Astrocyte of the hippocampus (primary cell): ENCODE measurements at places on chromosomes 5 and 9.

GRCh38 chr9:126146254-126147145 is 180.1 kb upstream of the MVB12B start:
- peak; percentile 19 for DNase-seq

GRCh38 chr9:77944556-77945243 is 86.9 kb downstream of the GNAQ start:
- peak; percentile 40 for DNase-seq

- DNase-seq: no peak
Observed at GRCh38 chr5:80703747-80704146, 49.0 kb upstream of the DHFR start.

DNA sequence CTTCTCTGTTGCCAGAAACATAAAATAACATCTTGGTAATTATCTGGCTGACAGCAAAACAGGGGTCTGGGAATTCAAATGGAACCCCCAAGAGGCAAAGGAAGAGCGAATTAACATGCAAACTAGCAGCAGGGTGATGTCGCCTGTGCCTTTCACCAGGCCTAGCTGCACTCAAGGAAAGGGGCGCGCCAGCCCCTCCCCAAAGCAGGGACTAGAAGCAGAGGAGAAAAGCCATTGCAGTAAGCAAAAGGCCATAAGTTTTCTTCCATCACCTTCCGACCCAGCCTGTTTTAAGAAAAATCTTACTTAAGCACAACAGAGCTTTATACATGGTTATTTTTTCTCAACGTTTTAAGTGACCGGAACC is 539 bp downstream of the POC5 start:
- DNase-seq: no peak

- DNase-seq: peak; percentile 34
Observed at GRCh38 chr5:58080573-58080972, 379.3 kb downstream of the PLK2 start.

DNA sequence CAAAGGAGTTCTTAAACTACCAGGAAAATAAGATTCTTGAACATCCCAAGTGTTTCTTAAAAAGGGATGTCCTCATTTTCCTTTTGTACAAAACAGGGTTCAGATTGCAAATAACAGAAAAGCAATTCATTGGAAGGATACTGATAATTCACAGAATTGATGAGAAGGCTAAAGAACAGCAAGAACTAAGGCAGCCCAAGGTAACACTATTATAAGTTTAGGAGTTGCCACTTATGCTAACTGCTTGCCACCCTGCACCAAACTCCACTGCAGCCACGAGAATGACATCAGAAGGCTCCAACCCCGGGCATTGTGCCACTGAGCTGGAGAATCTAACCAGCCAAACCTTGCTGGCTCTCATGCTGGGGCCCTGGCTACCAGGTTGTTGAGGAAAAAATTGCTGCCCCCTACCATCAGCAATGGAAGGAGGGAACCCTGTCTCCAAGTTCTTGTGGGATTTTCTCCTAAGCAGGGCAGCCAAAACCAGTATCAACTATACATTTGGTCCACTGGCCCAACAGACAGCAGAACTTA is 123.4 kb downstream of the ARL15 start:
- peak; percentile 44 for DNase-seq

GRCh38 chr9:109974143-109974917 is 194.3 kb downstream of the PALM2AKAP2 start:
- DNase-seq: no peak

- DNase-seq: no peak
Observed at GRCh38 chr9:93112116-93112863, 16.3 kb downstream of the CARD19 start.

GRCh38 chr5:35026280-35026840 is 21.4 kb downstream of the AGXT2 start:
- no peak for DNase-seq

- DNase-seq: peak; percentile 52
Observed at GRCh38 chr5:58458141-58458742, 1.6 kb downstream of the PLK2 start.

GRCh38 chr5:172832383-172833315 is 1.4 kb upstream of the ERGIC1 start:
- no peak for DNase-seq

DNA sequence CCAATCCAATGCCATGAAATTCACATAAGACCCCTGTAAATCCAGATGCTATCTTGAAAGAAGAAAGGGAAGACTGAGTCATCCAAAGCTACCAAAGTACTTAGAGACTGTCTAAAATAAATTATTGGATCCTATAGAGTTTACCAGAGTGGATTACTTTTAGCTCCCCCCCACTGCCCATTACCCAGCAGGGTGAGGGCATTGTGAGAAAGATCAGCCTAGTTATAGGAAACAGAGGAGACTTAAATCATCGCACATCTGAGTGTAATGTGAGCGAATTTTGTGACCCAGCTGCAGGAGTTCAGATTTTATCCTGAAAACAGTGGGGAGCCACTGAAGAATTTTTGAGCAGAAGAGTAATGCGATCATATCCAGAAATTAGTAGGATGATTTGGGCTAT is 1.6 kb upstream of the ENHO start:
- no peak for DNase-seq

- no peak for DNase-seq
Observed at GRCh38 chr5:22699319-22699718, 153.8 kb downstream of the CDH12 start.

GRCh38 chr5:168836603-168837231 is 257.5 kb upstream of the PANK3 start:
- no peak for DNase-seq

DNA sequence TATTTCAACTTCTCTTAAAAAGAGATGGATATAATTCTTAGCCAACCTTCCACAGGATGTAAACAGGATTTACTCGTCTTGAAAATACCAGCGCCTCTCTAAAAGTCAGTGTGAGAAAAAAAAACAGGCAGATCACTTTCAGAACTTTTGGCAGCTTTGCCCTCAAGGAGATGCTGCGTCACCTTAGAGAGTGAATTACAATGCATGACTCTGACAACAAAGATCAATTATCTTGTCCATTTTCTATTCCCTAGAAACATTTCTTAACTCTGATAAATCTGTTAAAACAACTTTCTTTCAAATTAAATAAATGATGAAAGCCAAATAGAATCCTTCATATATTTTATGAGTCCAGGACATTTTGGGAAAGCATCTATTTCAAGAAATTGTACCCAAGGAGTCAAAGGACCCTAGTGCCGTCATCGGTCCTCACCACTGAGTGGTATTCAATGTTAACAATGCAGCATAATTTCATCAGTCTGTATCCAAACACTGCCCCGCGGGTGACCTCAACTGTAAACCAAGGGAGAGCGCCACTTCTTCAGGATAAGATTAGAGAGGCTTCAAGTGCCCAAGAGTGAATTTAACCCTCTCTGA is 536.0 kb downstream of the PDE4D start:
- DNase-seq: peak; percentile 41

- DNase-seq: no peak
Observed at GRCh38 chr9:122477346-122477745, 380 bp downstream of the OR1J1 start.

DNA sequence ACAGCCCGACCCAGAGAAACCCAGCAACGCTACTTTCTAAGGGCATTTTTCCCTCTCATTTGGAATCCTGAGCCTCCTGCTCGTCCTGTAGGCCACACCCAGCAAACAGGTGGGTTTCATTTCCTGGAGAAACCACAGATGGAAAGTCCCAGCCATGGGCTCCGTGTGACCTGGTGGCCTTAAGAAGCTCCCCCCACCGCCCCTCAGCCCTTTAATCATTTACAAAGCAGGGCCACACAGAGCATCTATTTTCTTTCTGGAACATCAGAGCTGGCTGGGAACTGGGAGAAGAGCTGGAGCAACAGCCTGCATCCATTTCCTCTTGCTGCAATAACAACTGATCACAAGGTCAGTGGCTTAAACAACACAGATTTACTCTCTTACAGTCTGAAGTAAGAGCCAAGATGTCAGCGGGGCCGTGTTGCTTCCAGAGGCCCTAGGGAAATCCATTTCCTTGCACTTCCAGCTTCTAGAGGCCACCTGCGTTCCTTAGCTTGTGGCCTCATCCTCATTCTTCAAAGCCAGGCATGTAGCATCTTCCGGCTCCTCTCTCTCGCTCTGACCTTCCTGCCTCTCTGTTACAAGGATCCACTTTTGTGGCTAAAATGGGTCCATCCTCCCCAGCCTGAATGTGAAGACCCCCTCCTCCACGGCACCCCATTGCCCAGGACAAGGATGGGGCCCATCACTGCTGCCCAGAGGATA is 40.5 kb downstream of the C9orf50 start:
- no peak for DNase-seq

- DNase-seq: no peak
Observed at GRCh38 chr9:80954521-80954920, 734.8 kb downstream of the TLE1 start.

DNA sequence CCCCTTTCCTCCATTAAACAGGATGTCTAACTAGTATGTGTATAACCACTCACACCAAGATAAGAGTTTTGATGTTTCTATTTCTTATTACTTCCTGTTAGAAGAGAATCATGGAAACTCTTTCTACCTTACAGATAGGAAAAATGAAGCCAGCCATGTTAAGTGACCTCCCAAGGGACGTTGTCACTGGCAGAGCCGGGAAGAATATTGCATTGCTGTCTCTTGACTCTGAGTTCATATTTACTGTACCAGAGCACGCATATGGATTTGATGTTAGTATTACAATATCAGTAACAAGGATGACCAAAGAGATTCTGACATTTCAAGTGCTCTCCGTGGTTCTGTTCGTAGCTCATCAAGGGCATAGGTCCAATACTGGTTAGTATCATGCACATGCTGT is 12.5 kb upstream of the C5orf63 start:
- DNase-seq: no peak

- no peak for DNase-seq
Observed at GRCh38 chr5:36680066-36680465, 73.7 kb downstream of the SLC1A3 start.

DNA sequence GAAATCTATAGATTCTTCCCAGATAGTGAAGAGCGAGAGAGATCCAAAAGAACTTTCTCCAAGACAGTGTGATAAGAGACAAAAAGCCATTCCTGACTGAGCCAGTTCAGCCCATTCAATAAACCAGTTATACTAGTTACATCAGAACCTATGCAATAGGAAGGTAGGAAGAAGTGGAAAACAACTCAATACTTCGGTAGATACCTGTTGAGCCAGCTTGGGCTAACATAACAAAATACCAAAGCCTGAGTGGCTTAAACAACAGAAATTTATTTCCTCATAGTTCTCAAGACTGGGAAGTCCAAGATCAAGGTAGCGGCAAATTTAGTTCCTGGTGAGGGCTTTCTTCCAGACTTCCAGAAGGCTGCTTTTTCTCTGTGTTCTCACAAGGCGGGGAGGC is 214.5 kb upstream of the GRAMD2B start:
- DNase-seq: no peak

DNA sequence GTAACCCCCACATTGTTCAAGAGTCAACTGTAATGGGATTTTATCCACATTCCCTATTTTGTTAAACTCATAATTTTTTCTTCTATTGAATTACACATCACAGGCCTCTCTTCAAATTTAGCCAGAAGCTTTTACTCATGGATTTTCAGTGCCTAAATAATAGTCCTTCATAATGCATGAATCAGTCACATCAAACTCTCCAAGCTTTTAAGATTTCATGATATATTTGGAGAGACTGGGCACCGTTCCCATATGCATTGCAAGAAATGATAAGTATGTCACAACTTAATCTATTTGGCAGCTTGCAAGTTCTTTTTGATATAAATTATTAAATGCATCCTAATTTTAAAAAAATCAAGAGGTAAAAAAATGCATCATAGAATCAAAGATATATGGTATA is 465.9 kb downstream of the DMAC1 start:
- DNase-seq: no peak

- DNase-seq: peak; percentile 18
Observed at GRCh38 chr9:13149454-13149853, 130.0 kb downstream of the MPDZ start.

GRCh38 chr5:15598294-15598902 is 98.4 kb downstream of the FBXL7 start:
- DNase-seq: peak; percentile 20

GRCh38 chr9:115525111-115526058 is 407.4 kb upstream of the TNC start:
- no peak for DNase-seq

DNA sequence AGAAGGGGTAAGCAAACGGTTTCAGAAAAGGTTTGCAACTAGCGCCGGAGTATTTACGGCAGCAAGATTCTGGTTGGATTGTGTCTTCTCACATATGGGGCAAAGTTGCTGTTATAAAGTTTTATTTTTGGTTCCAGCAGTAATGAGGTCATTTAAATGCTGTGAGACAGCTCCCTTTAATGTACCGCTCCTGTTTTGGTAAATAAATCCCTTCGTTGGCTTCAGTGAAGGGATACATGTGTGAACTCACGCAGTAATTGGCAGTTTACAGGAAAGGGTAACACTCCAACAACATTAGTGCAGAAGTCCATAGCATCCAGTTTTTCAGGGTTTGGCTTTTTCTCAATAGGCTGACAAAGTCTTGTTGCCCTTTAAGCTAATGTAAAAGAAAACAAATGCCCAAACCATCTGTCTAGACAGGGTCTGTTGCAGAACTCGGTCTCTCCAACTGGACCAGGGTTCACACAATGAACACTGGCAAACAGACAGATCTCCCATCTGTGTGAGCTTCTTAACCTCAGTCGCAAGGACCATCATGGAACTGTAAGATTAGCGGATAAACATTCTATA is 184.0 kb downstream of the GOLPH3 start:
- peak; percentile 65 for DNase-seq

GRCh38 chr9:123655681-123656423 is 274.1 kb downstream of the DENND1A start:
- no peak for DNase-seq

DNA sequence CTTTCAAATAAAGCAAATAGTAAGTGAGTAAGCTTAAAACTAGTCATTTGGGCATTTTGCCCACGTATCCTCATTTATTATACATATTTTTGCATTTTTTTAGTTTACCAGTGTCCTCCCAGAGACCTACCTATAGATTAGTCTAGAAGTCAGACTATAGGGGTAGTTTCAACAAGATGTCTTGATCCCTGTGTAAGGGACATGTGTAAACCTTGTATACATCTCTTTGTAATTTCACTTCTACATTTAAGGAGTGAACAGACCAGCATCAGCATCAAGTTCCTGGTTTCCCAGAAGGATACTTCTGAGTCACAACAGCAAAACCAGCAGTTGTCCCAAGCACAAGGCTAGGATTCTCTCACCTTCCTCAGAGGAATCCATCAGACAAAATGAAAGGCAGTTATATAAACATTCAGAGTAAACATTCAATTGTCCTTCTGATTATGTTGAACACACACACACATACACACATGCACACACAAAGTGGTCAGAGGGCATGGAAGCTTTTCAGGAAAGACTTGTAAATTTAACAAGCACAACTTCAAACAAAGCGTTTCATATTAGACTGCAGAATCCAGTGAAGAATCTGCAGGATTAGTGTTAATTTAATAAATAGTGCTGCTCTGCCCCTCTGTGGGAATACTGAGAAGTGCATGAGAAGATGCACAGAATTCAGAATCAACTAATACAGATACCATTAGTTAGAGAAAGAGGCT is 55.4 kb downstream of the HINT1 start:
- peak; percentile 67 for DNase-seq

- peak; percentile 61 for DNase-seq
Observed at GRCh38 chr5:135977375-135977928, 22.7 kb upstream of the LECT2 start.

GRCh38 chr5:68843624-68844364 is 250.0 kb upstream of the SLC30A5 start:
- no peak for DNase-seq

- DNase-seq: no peak
Observed at GRCh38 chr9:137366445-137366810, 56.5 kb downstream of the EXD3 start.

- DNase-seq: no peak
Observed at GRCh38 chr5:132184588-132184987, 43.1 kb downstream of the P4HA2 start.
